ENCODE measurements at places on chromosomes 3 and 15. TPM values are rescaled to one million over a fixed set of nuclear protein-coding genes. Genes with fewer than 3 reads are reported as not detected.

DNA sequence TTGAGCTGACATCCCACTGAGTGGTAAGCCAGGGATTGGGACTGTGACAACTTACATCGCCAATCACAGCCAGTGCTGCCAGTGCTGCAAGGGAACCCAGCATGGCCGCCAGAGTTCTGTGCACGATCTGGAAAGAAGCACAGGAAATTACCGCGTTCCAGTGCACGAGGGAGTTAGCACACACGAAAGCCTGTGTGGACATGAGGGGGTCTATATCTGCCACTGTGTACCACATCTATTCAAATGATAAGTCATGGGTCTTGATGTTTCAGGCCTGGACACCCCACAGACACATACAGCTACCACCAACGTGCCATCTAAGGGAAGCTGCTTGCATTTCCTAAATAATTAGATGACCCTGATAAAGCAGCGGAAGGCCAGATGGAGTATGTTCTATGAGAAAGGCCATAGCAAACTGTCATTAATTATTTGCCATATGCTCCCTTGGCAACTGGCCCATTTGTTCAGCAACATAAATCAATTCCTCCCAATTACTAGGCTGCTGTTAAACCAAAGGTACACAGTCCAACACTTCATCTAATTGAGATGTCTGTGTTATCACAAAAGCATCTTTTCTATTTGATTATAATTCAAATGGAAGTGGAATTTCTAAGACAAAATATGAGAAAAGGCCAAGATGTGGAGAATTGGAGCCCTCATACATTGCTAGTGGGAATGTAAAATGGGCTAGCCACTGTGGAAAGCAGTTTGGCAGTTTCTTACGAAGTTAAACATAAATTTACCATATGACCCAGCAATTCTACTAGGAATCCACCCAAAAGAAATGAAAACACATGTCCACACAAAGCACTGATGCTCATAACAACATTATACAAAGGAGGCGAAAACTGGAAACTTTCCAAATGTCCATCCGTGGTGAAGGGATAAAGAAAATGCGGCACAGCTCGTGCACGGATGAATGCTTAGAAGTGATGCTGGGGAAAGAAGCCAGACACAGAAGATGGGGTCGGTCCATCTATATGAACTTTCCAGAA lies 108.3 kb downstream of the OCA2 start:
- peak; percentile 16 for DNase-seq

DNA sequence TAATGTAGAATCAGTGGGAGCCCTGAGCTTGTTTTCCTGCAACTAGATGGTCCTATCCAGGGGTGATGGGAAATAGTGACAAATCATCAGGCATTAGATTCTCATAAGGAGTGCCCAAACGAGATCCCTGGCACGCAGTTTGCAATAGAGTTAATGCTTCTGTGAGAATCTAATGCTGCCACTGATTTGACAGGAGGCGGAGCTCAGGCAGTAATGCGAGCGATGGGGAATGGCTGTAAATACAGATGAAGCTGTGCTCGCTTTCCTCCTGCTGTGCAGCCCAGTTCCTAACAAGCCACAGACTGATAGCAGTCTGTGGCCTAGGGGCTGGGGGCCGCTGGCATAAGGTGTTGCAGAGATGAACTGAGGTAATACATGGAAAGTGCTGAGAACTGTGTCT lies 28.3 kb upstream of the TMEM42 start:
- DNase-seq, result no peak

DNA sequence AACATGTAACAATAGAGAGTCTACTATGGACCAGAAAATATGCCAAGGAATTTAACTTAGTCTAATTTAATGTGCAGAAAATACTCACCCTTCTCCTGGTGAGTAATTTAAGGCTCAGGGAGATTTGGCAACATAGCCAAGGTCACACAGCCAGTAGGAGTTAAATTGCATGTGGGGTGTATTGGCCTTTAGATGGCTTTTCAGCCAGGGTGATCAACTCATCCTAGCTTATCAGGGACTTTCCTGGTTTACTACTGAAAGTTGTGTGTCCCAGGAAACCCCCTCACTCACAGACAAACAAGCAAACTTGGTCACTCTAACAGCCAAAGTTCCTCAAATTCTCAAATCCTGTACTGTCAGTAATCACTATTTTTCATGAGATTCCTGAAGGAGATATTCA lies 2.6 kb upstream of the SLC9A9 start:
- DNase-seq, result no peak

DNA sequence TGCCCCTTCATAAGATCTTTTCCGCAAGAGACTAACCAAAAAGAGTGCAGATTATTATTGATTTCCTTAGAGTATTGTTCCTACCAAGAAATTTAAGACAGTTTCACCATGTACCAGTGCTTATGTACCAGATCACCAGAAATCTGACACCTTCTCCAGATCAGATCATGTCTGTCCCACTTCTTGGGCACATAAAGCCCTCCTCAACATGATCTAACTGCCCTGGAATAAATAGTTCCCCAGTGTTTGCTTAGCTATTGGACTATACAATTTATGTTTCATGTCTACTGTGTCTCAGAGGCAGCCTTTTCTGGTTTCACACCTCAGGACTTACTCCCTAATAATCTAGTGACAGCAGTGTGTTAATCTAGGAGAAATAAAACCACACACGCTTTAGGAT lies 46.8 kb downstream of the NME9 start:
- no peak for DNase-seq

- no peak for DNase-seq
Measured at GRCh38 chr3:16395212-16395611, 118.3 kb downstream of the RFTN1 start.

- no peak for DNase-seq
Measured at GRCh38 chr3:7947930-7948329, 553.7 kb upstream of the LMCD1 start.

DNA sequence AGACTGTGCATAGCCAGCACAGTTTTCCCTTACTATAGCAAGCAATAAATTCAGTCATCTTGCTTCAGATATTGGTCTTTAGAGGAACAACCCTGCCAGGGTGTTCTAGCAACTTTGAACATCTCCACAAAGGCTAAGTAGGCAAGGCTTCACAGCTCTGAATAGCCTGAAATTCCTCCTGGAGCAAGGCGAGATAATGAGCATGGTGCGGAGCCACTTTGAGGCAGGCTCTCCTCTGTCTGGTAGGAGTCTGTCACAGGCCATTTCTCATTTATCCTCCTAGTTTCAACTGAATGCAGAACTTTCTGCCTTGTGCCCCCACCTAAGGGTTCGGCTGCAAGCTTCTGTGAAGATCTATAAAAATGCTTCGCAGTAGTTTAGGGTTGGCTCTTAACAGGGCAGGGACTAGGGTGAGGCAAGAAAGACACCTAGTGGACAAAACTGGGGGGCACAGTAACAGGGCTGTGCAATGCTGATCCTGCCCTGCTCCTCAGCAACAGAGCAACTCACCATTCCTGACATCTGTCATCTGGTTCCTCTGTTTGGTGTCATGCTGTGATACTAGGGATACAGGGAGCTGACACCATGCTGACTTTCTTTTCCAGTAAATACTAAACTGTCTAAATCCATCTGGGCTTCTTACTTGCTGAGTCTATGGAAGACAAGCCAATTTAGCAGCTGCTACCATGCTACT lies 16.6 kb upstream of the EHHADH start:
- DNase-seq, result no peak

- no peak for DNase-seq
Measured at GRCh38 chr3:140906785-140907184, 34.9 kb upstream of the SLC25A36 start.

DNA sequence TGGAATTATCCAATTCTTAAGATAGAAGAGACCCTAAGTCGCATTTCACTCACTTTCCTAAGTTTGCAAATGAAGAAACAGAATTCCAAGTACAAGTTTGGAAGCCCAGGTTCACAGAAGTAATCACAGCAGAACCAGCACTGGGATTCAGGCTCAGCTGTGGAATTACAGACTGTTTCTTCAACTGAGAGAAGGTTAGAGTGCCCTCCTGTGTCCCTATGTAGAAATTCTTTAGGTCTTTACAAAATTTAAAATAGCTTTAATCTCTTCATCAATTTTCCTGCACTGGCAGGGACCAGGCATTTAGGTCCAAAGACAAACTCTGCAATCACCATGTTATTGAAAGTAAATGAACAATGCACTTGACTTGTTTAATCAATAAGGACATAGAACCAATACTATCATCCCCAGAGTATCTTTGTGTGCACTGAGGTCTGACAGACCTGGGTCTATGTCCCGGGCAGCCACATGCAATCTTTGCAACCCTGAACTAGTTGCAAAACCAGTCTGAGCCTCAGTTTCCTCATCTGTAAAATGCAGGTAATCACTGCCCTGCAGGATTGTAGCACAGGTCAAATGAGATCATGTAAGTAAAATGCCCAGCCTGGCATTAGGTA lies 96.3 kb upstream of the ZBED2 start:
- DNase-seq, result no peak

DNA sequence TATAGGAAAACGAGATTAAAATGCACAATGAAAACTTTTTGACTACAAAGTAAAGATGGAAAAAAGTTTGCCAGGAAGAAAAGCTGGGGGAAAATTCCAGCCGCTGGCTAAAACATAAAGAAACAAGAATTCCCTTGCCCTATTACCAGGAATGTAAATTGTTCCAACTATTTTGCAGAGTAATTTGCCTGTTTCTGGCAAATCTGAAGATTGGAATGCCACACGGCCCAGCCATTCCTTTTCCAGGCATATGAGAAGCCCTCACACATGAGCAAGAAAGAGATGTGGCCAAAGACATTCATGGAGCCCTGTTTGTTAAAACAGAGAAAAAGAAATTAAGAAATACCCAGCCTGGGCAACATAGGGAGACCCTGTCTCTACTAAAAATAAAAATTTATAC lies 8.4 kb upstream of the GATA2 start:
- DNase-seq, result no peak

- DNase-seq, result no peak
Measured at GRCh38 chr3:14672588-14672987, 2.4 kb upstream of the C3orf20 start.

DNA sequence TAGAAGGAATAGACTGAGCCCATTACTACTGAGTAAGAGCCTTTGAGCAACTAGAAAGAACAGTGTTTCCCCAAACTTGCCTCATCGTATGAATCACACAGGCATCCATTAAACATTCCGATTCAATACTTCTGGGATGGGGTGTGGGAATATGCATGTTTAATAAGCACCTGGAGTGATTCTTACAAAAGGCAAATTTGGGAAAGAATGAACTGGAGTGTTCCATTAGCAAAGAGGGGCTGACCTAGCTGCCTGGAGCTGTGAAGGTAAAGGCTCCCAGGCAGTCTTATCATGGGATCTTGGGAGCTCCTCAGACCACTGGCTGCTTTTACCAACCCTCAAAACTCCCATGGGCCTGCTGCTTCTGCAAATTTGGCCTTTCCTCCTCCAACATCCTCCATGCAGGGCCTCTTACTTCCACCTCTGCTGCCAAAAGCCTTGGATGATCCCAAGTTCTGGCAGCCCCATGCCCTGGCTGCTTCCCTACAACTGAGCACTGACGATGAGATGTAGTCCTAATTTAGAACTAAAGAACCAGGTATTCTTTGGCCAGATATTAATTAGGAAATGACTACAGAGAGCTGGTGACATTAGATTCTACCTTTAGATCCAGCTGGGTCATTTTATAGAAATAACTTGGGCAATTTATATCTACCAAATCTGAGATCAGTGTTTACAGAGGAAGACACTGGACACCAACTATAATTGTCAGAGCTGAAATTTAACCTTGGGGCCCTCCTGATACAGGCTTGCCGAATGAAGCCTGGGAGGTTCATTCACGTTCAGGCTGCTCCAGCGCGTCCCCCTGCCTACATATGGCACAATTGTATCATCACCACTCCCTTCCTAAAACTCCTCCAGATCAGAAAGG lies 11.2 kb upstream of the HOMER2 start:
- no peak for DNase-seq

DNA sequence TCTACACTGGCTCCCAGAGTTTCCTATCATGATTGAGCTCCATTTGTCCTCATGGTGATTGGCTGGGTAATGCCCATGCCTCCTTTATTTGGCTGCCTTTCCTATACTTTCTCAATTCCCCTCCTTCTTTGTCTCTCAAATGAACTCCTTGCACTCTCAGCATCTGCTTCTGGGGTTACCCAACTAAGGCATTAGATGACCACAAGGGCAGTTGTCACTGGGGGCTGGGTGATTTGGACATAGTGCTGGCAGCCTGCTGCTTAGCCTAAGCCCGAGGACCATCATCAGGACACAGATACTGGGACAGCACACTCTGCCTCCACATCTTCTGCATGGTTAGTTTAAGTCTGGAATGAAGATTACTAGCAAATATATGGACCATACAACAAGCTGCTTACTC lies 49.2 kb upstream of the LRRFIP2 start:
- no peak for DNase-seq

DNA sequence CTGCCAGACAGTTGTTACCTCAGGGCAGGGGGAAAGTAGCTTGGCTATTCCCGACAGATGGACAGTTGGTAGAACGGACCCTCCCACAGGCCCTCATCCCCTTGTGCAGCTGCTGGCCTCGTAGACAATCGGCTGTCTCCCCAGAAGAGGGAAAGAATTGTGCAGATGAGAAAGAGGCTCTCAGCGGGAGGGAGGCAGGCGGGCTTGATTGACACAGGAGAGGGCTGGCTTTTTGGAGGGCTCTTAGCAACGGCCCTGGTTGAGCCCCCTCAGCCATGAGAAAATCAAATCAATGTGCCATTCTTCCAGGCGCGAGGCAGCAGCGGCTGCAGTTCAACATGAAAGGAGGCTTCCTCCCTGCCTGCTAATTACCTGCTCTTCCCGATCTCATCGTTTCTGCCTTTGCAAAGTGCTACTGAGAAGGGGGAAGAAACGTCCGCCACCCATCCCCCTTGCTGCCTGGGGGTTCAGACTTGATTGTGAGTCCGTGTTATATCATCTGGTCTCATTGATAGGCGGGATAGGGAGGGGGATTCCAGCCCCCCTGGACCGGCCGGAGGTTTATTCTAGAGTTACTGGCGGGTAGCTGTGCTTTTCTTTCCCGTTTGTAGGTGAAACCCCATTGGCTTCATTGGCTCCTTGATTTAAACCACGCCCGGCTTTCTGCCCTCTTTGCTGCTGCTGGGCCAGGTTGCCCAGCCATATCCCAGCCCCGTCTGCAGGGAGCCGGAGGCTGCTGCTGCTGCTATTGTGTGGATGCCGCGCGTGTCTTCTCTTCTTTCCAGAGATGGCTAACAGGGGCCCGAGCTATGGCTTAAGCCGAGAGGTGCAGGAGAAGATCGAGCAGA lies at the start of gene TAGLN3:
TSS of gene TAGLN3 (plus strand) at position 287 of the 848 bp plus-strand sequence. CDS start at position 788, 501 bp downstream.
- peak; percentile 23 for DNase-seq

The MORC1 gene
- polyA plus RNA-seq, result not detected

The CHDH gene
- polyA plus RNA-seq, result 2.8 TPM

The SLC24A1 gene
- polyA plus RNA-seq, result 11.0 TPM

The SAMMSON gene
- not detected for polyA plus RNA-seq

The SPTSSB gene
- polyA plus RNA-seq, result 0.67 TPM

The STRA6 gene
- polyA plus RNA-seq, result 0.97 TPM

The ALDH1A3 gene
- 19.0 TPM for polyA plus RNA-seq

The CCNB2 gene
- polyA plus RNA-seq, result 10.6 TPM

The FBXL2 gene
- polyA plus RNA-seq, result 8.3 TPM
